Natural killer cell (primary cell): ENCODE measurements at places on chromosomes 7 and 10.

DNA sequence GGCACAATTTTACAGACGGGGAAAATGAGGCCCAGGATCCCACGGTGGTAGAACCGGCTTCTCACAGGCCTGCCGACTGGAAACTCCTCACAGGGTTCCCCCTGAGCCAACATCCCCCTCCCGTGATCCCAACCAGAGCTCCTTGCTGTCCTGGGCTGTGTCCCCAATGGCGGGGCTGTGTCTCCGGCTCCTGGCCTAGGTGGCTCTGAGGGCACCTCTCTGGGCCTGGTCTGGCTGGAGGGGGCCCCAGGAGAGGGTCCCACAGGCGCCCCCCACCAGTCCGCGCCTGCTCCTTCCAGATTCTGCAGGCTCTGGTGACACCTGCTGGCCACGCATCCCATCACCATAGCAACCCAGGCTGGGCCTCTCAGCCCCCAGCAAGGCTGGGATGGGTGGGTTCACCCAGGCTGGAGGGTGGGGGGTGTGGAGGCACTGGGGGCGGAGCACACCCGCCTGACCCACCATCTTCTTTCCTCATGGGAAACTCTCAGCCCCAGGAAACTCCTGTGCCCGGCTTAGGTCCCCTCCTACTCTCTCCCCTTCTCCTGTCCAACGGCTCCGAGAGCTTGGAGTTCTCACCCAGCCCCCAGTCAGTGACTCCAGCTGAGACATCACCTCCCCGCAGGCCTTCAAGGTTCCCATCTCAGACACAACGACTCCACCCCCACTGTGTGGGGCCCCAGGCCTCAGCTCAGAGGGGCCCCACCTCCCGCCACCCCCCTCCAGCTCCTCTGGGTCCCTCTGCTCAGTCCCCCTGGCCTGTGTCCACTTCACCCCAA is 27.1 kb upstream of the TNRC18 start:
- DNase-seq: peak; percentile 26

GRCh38 chr10:79336739-79337138 is 10.5 kb upstream of the PPIF start:
- no peak for DNase-seq

GRCh38 chr10:45424668-45425404 is 50.8 kb downstream of the ALOX5 start:
- DNase-seq: no peak

DNA sequence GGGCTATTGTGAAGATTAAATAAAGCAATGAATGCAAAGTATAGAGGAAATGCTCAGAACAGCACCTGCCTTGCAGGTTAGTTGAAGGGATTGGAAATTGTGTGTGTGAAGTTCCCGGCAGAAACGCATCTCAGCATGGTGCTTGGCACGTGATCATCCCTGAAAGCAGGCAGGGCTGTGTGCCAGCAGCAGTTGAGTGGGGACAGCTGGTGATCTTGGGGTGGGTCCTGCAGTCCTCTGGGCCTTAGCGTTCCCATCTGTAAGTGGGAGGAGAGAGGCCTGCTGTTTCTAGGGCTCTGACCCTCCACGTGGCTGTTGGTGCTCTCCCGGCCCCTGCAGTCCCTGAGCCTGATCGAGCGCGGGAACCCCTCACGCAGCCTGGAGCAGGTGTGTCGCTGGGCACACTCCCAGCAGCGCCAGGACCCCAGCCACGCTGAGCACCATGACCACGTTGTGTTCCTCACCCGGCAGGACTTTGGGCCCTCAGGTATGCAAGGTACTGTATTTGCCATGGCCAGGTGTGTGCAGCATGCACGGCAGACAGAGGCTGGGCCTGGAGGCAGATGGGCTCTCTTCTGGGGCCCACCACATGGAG is 55.3 kb downstream of the TBATA start:
- no peak for DNase-seq

DNA sequence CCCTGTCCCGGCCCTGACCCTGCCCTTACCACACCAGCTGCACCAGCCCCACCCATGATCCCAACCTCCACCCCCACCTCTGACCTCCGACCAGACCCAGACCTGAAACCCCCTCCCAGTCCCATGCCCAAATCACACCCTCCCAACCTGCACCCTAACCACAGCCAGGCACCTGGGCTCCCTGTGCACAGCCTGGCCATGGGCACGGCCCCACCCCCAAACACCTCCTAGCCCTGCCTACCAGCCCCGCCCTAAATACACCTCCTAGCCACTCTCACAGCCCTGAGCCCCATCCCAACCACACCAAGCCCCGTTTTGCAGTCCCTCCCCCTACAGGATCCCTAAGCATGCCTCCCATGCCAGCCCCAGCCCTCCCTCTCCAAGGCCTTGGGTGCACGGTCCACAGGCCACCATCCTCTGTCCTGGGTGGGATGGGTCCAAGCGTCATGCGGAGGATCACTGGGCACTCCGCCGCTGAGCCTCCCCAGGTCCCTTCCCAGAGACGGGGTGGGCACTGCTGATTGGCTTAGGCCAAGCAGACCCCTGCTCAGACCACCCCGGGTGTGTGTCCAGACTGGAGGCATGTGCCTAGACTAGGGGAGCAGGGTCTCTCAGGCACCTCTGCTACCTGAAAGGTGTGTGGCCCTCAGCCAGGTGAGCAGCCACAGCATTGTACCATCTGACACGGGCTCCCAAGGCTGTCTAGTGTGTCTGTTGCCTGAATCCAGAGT is 30.1 kb downstream of the INSIG1 start:
- DNase-seq: no peak

DNA sequence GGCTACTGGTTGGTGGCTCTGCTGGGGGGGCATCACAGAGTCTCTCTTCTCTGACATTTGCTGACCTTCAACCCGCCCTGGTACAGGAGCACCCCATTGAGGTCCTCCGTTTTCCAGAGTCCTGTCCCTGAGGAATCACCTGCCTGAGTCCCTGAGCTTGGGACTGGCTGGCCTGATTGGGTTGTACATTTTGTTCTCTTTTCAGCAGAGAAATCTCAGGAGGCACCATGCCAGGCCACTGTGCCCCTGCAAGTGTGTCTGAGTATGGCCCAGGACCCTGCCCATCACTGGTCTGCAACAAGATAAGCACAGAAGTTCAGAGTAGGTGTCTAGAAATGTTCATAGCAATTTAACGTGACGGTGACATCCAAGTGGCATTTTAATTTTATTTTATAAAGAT is 131.2 kb downstream of the CUX1 start:
- DNase-seq: no peak

GRCh38 chr7:24609570-24609969 is 36.3 kb downstream of the PALS2 start:
- DNase-seq: no peak

DNA sequence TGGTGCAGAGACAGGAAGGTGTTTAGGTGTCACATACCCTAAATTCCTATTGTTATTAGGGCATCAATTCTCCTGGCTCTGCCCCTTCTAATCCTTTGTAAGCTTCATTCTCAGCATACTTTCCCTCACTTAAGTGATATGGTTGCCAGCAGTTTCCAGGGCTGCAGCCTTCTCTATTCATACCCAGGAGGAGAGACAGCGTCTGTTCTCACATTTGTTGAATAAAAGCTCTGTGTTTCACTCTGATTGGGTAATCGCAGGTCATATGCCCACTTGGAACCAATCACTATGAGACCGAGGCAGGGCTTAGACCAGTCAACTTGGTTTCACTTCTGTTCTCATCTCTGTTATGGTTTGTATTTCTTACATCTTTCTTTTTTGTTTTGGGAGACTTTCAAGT is 109.6 kb upstream of the MTPN start:
- DNase-seq: no peak

DNA sequence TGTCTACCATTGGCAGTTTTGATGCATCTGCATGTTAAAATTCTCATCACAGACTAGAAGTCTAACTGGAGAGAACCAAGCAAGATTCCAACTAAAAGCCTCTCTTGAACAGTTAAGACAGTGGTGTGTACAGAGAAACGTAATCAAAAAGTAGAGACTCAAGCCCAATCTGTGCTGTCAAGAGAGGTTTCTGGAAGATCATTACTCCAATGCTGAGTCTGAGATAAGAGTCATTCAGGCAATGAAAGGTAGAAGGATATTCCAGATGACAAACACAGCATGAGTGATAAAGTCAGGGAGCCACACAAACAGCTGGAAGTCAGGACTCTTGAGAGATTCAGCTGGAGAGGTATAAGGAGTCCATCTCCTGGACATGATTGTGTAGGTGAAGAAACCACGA is 48.7 kb downstream of the IQUB start:
- DNase-seq: no peak

- DNase-seq: no peak
These were observed 8.2 kb downstream of the CLDN12 start for GRCh38 chr7:90411510-90411909.

DNA sequence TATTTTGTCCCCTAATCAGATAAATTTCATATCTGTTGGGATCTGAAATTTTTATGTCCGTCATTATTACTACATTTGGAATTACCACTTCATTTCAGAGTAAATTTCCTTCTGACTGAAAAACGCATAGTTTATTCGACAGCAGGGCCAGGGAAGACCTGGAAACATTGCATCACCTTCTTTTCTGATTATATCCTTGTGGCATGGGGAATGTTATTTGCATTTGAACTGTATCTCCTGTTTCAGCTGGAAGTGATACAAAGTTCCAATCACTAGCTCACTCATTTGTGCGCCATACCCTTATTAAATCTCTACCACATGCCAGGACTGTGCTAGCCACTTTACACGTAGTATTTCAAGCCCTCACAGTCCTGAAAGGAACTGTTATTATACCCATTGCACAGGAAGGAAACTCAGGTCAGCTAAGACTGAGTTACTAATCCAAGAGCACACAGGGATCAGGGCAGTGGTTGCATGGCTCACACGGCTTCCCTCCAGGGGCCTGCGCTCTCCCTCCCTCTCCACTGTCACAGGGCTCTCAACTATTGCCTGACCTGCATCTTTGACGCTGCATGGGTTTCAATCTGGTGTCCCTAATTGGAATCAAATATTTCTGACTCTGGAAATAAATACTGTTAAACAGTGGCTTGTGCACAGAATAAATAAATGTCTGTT is 84.4 kb upstream of the NANOS1 start:
- DNase-seq: no peak

DNA sequence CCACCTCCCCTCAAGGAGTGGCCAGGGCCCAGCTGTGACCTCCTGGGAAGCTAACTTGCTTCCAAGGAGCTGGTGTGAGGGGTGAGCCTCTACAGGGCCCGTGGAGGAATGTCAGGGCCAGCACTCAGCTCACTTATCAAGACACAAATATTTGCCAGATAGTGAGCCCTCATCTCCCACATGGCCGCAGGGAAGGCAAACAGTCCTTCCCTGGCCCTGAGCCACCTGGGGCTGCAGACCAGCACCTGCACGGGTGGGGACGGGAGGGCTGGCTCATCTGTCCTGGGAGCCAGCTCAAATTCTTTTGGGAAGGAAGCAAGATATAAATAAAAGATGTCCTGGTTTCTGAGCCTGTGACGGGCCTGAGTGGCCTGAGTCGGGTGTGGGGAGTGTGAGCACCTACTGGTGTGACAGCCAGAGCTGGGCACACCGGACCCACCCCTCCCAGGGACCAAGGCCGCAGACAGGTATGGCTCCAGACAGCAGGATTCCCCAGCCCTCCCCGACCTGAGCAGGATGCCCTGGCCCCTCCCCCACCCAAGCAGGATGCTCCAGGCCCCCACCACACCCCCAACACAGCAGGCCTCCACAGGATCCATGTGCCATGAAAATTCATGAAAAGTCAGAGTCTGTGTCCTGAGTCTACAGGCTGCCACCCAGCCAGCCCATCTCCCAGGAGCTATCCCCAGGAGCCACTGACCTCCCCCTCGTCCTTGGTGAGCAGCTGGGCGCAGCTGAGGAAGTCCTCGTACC is 148.0 kb downstream of the MAPK8 start:
- DNase-seq: peak; percentile 10

- DNase-seq: no peak
These were observed 106.4 kb downstream of the BMPER start for GRCh38 chr7:34011696-34012095.

- no peak for DNase-seq
These were observed 253.6 kb downstream of the KIF20B start for GRCh38 chr10:89954787-89955566.

DNA sequence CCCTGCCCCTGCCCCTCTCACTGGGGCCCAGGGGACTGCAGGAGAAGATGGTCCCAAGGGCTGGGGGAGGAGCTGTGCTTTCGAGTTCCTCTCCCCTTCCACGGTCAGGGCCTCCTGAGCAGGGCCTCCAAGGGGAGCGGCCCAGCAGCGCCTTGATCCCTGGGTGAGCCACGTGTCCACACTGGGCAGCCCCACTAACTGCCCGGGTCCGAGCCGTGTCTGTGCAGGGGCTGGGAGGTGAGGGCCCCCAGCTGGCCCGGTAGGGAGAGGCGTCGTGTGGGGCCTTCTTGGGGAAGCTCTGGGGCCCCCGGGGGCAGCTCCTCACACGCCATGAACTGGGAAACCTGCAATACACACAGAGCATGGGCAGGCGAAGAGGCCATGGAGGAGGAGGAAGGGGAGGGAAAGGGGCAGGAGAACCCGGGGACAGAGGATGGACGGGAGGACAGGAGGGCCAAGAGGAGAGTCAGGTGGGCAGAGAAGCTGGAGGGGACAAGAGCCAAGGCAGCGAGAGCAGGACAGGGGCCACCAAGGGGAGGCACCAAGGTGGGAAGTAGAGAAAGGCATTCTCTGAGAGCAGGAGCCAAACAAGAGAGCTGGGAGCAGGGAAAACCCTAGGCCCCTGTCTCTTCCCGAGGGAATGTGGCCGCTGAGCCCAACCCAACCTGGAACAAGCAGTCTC is 32.8 kb downstream of the KCNH2 start:
- no peak for DNase-seq

DNA sequence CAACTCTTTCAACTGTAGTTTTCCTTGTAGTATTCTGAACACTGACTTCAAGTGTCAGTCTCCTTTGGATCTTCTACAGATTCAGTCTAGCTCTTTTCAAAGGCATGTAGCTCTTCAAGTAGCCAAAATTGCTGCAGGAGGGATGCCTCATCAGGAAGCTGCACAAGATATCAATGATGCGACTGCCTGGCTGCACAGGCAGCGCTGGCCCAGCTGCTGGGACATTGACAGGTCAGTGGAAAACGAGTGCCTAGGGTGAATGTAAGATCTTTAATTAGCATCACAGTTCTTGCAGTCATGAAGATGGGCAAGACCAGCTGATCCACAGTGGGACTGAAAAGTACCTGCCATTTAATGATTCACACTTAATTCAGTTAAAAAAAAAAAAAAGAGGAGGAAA is 167.6 kb downstream of the ANK3 start:
- DNase-seq: no peak

- no peak for DNase-seq
These were observed 108.3 kb downstream of the AOAH start for GRCh38 chr7:36615852-36616540.

- DNase-seq: no peak
These were observed 55.6 kb upstream of the DLX6 start for GRCh38 chr7:96949766-96950165.

- peak; percentile 72 for DNase-seq
These were observed 8.3 kb downstream of the PI4K2A start for GRCh38 chr10:97648562-97649404.
